NCI-H1930 (cell line): ENCODE measurements at places on chromosomes 12 and 14.

- no peak for DNase-seq
Measured at GRCh38 chr12:6780573-6780972, 8.3 kb downstream of the LAG3 start.

- no peak for DNase-seq
Measured at GRCh38 chr12:1688086-1688710, 2.7 kb upstream of the ADIPOR2 start.

GRCh38 chr12:66596199-66596598 lies 82.7 kb downstream of the GRIP1 start:
- no peak for DNase-seq

DNA sequence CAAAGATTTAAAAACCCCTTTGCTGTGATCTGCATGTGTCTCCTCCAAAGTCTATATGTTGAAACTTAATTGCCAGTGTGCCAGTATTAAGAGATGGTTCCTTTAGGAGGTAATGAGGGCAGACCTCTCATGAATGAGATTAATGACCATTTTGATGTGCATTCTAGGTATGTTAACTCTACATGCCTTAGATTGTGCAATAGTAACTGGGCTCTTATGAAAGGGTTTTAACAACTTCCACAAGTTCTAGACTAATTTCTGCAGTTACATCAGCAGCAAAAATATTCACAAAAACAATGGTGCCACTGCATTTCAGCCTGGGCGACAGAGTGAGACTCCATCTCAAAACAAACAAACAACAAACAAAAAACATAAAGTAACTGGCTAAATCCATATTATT lies 3.8 kb upstream of the TAS2R10 start:
- no peak for DNase-seq
